ENCODE measurements at places on chromosomes 4 and X.

GRCh38 chr4:5701971-5702370, 6.4 kb downstream of the EVC2 start:
- DNase-seq, result no peak

- no peak for DNase-seq
These were observed 21.8 kb upstream of the TLL1 start for GRCh38 chr4:165851256-165851655.

DNA sequence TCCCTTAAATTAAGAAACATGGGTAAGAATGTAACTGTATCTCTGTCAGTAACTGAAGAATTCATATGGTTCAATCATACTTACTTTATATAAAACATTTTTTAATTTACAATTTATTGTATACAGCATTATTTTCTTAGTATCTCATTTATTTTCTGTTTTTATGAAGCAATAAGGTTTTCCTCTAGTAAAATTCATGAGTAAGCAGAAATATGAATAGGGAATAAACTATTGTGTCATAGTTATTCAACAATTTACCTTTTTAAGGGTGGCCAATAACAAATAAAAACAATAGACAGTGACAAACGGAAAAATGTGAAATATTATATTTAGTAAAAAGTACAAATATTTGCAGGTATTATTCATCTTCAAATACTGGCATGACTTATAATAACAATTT, 624.4 kb downstream of the TECRL start:
- no peak for DNase-seq

DNA sequence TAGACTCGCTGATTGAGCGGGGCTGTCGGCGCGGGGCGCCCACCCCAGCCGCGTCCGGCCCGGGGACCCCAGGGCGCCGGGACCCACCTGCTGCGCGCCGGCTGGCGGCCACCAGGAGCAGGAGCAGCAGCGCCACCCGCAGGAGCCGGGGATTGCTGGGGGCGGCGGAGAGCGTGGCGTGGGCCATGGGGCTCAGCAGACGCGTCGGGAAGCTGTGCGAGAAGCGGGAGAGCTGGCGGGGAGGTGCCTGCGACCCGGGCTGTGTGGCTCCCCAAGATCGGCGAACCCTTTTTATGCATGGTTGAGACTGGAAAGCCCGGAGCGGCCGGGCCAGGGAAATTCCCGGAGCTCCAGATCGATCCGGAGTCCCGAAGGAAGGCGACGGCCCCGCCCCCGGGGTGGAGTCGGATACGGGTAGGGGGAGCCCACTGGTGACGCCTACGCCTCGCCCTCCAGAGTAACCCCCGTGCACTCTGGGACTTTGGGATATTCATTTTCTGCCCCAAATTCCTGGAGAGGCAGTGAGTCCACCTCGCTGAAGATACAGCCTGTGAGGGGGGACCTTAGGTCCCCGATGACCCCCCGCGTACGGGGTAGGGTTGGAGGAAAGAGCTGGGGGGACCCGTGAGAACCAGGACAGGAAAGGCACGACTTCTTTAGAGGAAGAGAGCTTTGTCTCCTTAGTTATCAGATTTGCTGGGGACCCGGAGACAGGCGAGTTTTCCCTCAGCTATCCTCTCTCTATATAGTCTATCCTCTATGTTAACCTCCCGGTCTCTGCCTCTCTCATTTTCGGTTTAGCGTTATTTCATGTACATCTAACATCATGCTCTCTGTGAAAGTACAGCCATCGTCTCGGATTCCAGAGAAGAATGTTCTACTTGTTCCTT, at the start of gene CXCL3:
Gene CXCL3, minus strand, starts transcription at position 265 of the 890 bp plus-strand sequence. Its CDS starts 78 bp downstream, at position 187.
- DNase-seq, result no peak

GRCh38 chrX:7188672-7189071, 40.7 kb upstream of the PUDP start:
- no peak for DNase-seq

Data from activated CD4-positive, alpha-beta T cell treated with anti-CD3 and anti-CD28 coated beads for 1 hour (primary cell).